Activated naive CD8-positive, alpha-beta T cell treated with anti-CD3 and anti-CD28 coated beads for 36 hours (primary cell): ENCODE measurements at places on chromosomes 13 and 19. TPM values are rescaled to one million over a fixed set of nuclear protein-coding genes. Genes with fewer than 3 reads are reported as not detected.

IGFL1 gene
- total RNA-seq: not detected

GRCh38 chr13:30925429-30925828 lies 7.0 kb upstream of the TEX26 start:
- DNase-seq: no peak

DNA sequence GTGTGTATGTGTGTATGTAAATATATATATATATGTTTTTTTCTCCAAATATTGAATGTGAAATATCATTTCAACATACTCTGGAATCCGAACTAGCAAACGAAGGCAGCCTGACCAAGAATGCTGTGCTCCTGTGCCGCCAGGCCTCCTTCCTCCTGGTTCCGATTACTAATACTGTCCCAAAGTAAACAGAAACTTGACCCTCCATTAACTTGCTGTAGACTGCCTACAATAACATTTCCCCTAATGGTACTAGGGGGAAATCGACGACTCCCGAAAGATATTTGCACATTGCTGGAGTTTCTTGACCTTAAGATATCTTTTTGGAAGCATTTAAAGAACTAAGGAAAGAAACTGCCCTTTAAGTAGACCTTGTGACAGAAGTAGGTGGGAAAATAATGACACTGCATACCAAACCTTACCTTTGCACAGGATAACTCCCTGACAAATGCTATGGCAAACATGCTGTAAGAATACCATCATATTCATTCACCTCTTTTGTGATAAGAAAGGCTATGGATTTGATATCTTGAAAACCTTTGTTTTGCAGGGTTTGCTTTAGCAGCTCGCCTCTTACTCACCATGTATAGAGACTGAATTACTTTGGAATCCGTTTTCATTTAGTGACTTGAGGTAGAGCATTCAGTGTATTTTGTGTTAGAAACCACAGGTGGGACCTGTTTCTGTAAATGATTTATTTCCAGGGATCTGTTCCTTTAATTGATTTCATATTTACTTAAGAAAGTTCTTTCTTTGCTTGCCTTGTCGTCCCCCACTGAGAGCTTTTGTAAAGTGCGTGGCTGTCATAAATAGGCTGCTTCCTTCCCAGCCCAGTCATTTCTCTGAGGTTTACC lies 80.1 kb downstream of the KLF5 start:
- no peak for DNase-seq

APLP1 gene
- 0.68 TPM for total RNA-seq

DNA sequence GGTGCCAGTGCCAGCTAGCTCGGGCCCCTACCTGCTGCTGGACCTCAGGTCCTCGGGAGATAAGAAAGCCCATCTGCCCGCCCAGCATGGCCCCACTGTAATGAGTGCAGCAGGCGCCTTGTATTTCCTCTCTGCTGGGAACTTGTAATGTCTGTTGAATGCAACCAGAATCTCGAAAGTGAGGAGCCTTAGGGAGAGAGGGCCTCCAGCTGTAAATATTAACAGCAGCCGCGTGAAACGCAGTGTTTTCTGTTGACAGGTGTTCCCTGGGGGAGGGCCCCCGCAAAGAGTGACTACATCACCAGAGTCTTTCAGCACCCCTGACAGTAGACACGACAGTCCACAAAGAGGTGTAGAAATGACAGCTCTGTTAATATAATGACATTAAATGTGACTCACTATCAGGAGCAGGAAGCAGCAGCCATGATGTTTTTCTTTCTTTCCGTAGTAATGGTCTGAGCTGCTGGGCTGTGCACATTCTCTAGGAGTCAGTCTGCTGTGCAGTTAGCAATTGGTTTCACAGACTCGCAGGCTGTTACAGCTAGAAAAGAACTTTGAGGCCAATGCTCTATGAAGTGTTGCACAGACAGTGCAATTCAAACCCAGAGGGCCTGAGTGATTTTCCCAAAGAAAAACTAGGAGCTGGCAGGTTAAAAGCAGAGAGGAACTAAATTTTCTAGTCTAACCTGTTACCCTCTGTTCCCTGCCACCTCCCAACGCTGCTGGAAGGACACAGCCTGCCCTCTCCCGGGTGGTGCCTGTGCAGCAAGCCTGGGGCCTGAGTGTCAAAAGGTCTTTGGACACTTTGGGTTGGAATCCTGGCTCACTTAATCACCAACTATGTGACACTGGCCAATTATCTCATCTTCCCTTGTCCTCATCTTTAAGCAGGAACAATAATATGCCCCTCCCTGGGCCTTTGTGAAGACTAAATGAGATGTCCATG lies 58.6 kb upstream of the WASF3 start:
- DNase-seq: no peak

GRCh38 chr19:56617531-56617930 lies 22.4 kb downstream of the ZNF71 start:
- DNase-seq: no peak

DNA sequence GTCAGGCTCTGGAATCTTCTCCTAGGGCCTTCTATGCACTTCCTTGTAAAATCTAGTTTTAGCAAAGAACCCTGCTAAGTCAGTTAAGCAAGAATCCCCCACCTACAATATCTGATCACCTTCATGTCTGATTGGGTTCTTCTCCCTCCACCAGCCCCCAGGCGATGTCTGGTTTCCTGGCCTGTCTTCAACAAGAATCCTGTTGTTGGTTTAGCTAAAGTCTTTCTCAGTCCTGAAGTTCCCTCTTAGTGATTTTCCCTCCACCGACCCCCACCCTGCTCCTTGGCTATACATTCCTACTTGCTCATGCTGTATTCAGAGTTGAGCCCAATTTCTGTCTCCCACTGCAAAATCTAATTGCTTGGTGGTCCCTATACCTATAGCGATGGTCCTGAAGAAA lies 35.2 kb upstream of the SLC46A3 start:
- DNase-seq: no peak

DDX39A gene
- 300 TPM for total RNA-seq

DNA sequence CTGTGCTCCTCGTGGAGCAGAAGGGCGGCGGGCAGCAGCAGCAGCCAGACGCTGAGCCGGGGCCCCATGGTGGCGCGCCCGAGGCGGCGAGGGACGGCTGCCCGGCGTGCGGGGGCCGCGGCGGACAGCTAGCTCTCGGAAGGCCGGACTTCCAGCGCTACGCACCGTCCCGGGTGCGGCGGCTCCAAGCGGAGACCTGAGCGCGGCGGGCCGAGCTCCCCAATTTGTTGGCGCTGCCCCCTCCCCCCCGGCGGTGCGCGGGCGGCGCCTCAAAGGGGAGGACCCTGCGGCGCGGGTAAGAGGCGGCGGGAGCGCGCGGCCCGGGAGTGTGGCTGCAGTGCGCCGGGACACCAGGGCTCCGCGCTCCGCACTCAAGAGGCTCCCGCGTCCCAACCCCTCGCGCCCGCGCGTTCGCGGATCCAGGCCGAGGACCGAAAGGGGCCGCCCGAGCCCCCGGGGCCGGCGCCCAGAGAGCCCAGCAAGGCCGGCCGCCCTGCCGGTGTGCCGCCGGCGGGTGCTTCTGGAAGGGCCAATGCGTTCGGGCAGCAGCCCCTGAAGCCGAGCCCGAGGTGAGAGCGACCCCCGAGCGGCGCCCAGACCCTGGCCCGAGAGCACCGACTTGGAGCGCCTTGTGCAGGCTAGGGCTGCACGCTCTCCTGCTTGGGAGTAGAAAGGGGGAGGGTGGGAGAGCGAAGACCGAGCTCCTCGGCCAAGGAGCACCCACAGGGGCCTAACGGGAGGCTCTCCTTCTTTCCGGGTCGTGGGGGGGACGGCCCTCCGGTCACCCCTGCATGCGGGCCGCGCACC lies at the start of the genes COL4A1 and COL4A2:
TSS of gene COL4A1 (minus strand) at position 198 of the 807 bp plus-strand sequence. CDS start at position 68, 130 bp downstream.
TSS of gene COL4A2 (plus strand) at position 325 of the 807 bp plus-strand sequence. CDS start 620 bp downstream, outside the sequence.
- DNase-seq: no peak

NLRP5 gene
- not detected for total RNA-seq

DNA sequence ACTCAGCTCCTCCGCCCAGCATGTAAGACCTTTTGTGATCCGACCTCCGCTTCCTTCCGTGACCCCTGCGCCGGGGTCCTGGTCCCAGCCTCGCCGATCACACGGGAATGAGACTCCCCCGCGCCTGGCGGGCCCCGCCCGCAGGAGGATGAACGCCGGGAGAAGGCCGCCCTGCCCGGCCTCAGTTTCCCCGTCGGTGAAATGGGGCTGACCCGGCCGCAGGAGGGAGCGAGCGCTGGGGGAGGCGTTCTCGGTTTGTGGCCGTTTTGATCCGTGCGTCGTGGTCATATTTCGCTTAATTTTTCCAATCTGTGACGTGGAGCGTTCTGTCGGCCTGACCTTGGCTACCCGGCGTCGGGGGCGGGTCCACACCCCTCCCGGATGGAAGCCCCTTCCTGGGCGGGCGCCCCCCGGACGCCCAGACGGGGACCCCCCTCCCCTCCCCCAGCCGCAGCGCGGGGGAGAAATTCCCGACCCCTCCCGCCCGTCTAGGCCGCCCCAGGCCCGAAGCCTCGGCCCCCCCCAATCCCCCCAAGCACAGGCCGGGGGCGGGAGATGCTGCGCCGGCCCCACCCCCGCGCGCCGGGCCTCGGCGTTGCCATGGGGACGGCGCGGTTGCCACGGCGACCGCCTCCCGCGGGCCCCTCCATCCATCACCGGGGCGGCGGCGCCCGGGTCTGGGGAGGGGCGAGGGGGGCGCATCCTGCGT lies 11.1 kb downstream of the PALM start:
- DNase-seq: peak; percentile 47

FRY gene
- 0.58 TPM for total RNA-seq
